ENCODE measurements at places on chromosomes 2 and 18.

- no peak for DNase-seq
Measured at GRCh38 chr2:55056024-55056521, 5.8 kb upstream of the RTN4 start.

GRCh38 chr18:12839526-12840196 is 44.4 kb downstream of the PTPN2 start:
- DNase-seq: no peak

GRCh38 chr2:85462322-85462721 is 43.8 kb downstream of the SH2D6 start:
- no peak for DNase-seq

DNA sequence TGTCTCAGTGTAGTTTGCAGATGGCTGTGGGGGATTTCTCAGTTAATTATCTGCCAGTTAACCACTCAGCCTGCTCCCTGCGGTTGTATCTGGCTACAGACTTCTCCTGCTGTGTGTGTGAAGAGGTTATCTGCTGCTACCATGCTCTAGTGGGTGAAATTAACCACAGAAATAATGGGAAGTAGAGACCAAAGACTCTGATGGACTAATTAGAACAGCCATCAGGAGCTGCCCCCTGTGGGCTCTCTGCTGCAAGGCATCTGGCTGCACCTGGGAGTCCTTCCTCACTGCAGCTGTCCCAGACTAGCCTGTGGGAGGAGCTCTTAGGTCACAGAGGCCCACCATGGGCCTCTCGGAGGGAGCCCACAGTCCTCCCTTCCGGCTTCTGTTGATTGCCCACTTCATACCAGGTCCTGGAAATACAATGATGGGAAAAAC is 66.6 kb downstream of the CTIF start:
- DNase-seq: peak; percentile 55

DNA sequence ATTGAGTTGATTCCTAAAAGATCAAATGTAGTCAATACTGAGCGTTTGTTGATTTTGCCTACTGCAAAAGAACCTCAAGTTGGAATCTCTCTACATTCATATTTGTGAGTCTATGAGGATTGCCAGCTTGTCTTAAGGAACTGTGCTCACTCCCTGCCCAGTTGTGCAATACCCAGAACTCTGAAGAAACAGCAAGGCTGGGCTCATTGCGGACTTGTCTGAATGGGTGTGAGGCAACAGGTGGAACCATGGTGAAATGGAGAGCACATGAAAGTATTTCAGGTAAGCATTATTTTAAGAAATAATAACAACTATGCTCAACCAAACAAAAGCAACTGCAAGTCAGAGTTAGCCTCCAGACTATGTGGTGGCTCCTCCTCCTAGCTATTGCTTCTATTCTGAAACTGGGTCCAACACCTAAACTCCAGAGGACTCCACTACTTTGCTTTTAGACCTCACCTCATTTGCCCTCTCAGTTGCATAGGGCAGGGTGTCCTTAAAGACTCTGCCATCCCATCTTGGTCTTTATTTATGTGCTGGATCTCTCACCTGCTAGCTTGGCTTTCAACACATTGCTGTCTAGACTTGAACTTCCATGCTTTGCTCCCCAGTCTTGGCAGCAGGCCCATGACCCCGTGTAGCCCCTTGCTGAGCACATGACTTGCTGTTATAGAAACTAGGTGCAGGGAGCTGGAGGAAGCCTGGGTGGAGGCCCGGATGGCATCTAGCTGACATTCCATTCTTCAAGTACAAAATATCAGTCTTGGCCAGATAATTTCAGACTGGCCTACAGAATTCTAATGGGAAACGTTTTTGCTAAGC is 94.8 kb upstream of the ARL5A start:
- DNase-seq: no peak

DNA sequence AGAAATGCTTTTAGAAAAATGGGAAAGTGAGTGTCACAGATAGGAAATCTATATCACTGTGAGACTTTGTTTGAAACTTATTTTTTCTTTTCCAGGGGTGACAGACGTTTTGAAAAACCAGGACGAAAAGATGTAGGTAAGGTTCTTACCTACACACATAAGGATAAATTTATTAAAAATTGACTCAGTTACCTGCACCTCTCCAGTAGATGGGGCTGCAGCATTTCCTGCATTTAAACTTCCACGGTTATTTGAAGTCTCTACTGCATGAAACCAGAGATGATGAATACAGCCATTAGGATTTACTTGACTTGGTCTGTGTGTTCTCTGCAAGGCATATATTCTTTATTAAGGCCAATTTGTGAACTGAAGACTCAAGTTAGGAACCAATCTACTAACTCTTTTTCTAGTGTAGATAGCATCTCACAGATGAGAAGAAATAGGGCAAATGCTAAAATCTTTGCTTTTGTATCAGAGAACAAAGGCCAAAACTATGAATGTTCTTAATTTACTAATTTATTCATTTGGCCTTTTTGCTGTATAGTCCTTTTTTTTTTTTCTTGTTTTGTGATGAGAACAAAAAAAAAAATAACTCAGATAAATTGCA is 15.0 kb downstream of the KCNJ13 start:
- no peak for DNase-seq
